ENCODE measurements at places on chromosomes 4 and X. TPM values are rescaled to one million over a fixed set of nuclear protein-coding genes. Genes with fewer than 3 reads are reported as not detected.

The MAGEA2B gene
- not detected for total RNA-seq

The SYP gene
- 0.07 TPM for total RNA-seq

The MID1 gene
- 22.8 TPM for total RNA-seq

The TRO gene
- 106 TPM for total RNA-seq

The CACNA1F gene
- 1.1 TPM for total RNA-seq

DNA sequence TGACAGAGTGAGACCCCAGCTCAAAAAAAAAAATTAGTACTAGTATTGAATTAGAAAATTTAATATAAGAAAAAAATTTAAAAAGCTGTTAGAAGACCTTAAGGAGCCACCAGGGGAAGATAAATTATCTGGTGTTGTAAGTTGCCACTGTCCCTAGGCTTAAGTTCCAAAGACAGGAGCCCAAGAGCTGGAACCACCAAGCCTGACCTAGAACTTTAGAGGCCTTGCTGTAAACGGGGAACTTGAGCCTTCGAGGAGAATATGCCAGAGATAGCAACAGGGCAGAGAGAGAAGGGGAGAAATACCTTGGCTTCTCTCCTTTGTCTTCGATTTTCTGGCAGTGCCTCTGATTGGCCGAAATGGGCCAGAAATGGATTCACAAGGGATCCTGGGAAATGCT, 8.9 kb downstream of the USP53 start:
- DNase-seq, result no peak

DNA sequence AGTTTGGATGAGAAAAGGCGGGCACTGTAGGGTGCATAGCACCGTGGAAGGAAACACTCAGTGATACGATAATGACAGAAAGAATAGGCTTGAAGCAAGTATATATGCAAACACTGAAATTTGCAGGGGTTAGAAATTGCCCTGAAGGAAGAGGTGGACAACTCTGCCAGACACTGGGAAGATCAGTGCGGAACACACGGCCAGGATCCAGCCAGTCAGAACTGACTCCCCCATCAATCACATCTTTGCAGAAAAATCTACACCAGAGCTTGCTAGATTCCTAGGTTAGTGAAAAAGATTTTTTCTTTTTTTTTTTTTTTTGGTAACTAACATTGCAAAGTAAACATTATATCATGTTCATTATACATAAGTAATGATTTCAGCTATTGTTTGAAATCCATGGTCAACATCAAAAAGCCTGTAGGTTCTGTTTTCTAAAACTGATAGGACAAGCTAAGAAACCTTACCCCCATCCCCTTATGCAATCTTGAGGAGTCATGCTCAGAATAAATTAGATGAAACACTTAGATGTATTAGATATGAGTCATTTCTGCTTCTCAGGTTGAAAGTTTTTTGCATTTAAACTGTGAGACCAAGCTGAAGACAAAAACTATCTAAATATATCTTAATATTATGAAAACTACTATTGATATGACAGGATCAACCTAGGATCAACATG, 38.9 kb downstream of the TRIML1 start:
- no peak for DNase-seq

DNA sequence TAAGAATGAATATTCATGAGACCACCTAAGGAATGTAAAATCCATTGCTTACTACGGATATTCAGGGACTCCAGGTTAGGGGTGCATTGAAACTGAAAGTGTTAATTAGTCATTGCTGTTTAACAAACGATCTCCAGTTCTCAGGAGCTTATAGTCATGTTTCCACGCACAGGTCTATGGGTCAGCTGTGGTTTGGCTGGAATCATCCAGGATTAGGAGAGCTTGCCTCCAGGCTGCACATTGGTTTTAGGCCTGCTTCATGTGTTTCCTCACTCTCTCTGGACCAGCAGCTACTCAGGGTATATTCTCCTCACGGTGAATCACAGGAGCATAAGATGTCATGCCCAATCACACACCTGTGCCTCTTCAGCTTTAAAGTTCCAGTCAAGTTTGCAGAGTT, 98.9 kb downstream of the ATXN3L start:
- DNase-seq, result no peak

GRCh38 chr4:135976860-135977259, 1555.4 kb downstream of the PCDH18 start:
- no peak for DNase-seq

DNA sequence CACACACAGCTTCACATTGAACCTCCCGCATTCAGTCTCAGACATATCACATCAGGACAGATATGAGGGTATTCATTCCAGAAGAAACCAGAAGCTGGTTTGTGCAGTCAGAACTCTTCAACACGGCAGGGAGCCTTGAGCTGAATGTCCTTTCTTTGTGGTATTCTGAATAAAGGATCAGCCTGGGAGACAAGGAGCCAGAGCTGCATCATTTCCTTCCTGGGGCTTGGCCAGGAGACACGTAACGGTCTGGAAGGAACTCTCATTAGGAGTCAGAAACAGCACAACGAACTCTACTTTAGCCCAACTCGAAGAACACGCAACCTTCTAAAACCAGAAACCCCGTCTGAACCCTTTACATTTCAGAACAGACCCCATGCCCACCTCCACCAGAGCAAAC, 46.4 kb downstream of the KDR start:
- DNase-seq, result peak; percentile 63

DNA sequence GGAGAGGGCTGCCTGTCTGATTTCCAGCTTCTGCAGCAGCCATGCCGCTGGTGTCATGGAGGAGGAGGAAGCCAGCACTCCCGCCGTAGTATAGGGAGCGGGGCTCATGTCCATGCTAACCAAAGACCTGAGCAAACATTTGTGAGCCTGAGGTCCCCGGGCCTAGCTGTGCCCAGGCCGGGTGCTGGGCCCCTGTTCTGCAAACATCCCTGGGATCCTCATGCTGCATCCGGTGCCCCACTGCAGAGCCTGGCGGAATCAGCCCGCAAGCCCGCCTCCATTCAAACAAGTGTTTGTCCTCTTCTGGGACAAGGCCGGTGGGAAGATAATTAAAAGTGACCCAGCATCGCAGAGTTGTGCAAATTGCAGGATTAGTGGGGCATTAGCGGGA, 106.3 kb downstream of the SORCS2 start:
- no peak for DNase-seq

DNA sequence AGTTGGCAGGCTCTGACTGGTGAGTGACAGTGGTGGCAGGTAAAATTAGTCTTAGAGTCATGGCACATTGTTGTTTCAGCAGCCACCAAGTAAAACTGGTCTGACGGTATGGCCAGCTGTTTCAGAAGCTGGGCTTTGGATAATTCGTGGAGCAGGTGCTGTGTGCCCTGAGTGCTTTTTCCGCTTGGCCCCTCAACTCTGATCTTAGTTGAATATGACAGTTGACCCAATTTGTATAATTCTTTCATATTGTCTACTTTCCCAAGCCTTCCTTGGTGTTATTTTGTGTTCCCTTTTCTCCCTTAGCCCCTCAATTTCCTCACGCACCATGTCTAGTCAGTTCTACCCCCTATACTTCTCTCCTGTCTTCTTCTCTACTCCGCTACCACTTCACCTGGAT, 32.0 kb downstream of the CDS1 start:
- DNase-seq, result no peak

- DNase-seq, result no peak
Observed at GRCh38 chr4:138392751-138393308, 150.7 kb upstream of the SLC7A11 start.

DNA sequence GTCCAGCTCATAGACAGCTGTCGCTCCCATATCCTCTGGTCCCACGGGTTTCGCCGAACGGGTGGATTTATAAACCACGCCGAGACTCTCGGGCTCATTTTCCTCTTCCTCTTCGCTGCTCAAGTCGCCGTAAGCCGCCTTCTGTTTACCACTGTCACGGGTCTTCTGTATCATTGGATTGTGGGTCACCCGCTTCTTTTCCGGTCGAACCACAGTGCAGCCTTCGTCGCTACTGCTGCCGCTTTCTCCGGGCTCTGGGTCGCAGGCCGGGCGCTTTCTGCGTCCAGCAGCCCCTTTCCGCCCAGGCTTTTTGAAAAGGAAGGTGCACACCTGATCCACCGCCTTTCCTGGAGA, 311 bp downstream of the RNF113A start:
- DNase-seq, result no peak

DNA sequence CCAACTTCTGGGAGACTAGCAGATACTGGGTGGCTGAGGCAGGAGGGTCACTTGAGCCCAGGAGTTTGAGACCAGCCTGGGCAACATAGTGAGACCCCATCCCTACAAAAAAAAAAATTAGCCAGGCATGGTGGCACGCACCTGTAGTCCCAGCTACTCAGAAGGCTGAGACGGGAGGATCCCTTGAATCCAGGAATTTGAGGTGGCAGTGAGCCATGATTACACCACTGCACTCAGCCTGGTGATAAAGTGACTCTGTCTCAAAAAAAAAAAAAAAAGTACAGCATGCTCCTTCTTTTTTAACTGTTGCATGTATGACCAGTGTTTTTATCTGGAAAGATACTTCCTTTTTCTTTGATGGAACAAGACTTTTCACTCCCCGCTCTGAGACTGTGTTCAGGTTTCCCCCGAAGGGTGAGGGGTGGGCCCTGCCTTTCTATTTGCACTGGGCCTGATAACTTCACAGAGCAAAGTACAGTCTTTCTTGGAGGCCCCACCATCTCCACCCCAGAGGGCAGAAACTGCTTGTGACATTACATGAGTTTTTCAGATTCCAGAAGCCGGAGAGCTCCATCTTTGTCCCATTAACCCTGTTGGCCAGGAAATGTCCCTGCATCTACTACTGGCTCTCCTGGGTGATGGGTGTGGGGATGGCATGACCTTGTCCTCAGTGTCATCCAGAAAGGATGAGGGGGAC, 35.2 kb downstream of the NYX start:
- no peak for DNase-seq

DNA sequence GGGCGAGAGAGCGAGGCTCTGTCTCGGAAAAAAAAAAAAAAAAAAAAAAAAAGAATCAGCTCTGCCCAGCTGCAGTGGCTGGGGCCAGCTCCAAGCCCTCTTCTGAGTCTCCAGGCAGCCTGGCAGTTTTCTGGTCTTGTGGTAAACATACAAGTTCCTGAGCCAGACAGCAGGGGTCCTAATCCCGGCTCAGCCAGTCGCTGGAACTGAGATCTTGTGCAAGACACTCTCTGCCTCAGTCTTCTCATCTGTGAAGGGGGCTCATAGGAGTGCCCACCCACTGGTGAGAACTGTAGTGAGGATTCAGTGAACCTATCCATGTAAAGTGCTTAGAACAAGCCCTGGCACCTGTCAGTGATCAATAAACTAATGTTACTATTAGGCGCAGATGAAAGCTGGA, 41.8 kb downstream of the C4orf50 start:
- DNase-seq, result no peak

DNA sequence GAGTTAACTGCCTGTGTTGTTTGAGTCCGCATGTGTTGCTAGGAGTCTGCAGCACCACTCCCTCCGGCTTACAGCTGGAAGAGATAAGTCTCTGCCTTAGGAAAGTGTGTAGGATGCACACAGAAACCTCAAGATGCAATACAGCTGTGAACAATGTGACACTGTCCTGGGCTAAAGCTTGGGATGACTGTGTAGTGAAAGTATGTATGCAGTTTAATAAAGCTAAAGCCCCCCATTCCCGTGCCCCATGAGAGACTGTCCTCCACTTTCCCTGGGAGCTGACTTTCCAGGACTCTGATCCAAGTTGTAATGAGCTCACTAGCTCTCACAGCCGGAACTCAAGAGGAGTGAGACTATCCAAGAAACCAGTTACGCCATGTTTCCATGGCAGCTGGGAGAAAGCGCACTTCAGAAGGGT, 156.6 kb upstream of the FTHL17 start:
- DNase-seq, result no peak

- DNase-seq, result no peak
Observed at GRCh38 chr4:129358571-129358970, 262.6 kb downstream of the C4orf33 start.

- DNase-seq, result no peak
Observed at GRCh38 chrX:37817176-37817575, 30.2 kb downstream of the DYNLT3 start.

DNA sequence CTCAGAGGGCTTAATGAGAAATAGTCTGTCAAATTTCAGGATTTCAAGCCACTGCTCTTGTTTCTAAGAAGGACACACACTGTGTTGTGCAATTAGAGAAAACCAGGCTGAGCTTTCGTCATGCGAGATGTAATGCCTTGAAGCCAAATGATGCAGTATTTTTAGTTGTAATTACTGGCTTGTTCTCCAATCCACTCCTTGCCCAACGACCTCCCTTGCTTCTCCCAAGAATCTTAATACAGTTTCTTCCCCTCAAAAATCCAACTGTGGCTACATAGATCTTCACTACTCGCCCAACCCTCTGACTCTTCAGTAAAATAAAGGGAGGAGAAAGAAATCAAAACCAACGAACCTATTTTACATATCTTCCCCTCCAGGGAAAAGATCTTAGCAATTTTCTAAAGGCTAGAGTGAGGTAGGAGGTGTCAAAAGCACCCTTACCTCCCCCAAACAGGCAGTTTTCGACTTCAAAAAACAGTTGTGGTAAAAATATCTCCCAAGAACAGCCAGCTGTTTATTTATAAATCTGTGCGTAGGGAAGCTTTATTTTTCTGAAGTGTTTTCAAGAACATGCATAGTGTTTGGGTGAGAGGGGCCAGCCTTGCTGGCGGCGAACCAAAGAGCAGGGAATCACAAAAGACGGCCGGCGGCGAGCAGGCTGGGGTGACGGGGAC, 68.7 kb downstream of the MGST2 start:
- peak; percentile 30 for DNase-seq

DNA sequence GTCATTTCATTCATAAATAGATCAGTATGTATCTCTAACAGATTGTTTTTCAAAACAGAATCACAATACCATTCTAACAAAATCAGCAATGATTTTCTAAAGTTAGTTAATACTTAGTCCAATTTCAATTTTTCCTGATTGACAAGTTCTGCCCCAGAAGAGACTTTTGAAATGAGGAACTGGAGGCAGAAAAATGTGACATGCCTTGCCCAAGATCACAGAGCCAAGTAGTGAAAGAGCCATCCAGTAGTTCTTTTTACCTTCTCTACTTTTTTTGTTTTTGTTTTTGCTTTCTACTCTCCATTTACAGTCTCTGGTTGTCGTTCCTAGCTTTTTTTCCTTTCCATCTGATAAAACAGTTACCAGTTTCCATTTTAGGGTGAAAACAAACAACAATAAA, 129.3 kb upstream of the TMEM164 start:
- no peak for DNase-seq

DNA sequence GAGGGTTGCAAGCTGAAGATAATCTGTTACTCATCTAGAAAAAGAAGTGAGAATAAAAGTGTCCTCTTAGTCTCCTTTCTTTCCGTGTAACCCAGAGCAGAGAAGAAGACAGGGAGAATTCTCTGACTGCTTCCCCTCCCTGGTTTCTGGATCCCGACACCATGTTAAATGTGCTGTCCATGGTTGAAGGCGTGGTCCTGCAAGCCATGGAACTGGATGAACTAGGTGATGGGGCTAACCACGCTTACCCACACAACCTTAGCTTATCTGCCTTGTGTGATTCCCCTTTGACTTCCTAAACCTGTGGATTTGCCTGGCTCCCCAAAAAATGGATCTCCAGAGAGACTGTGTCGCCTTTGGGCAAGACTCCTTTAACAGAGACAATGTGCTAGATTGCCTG, 907.6 kb downstream of the FSTL5 start:
- DNase-seq, result peak; percentile 15

- DNase-seq, result peak; percentile 27
Observed at GRCh38 chr4:151785484-151786157, 24.8 kb upstream of the GATB start.
